ENCODE measurements at places on chromosomes 7 and 10.
A peak's percentile ranks its signal among the peaks of the same experiment; 100 is the strongest.

DNA sequence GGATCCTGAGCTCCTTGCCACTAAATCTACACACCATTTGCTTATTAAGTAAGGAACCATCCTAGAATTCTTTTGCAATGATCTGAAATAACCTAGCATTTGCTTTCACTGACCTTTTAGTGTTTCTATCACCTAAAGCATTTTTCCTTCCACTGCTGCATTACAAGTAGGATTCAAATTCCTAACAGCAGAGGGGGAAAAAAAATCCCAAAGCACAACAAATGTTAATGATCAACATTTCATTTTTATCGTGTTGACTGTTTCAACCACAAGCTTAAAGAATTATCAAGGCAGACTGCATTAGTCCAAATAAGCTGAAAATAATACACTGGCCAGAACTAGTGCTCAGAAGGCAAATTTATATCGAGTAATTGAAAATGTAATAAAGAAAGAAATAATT is 174.7 kb upstream of the TCF7L2 start:
- DNase-seq: no peak

DNA sequence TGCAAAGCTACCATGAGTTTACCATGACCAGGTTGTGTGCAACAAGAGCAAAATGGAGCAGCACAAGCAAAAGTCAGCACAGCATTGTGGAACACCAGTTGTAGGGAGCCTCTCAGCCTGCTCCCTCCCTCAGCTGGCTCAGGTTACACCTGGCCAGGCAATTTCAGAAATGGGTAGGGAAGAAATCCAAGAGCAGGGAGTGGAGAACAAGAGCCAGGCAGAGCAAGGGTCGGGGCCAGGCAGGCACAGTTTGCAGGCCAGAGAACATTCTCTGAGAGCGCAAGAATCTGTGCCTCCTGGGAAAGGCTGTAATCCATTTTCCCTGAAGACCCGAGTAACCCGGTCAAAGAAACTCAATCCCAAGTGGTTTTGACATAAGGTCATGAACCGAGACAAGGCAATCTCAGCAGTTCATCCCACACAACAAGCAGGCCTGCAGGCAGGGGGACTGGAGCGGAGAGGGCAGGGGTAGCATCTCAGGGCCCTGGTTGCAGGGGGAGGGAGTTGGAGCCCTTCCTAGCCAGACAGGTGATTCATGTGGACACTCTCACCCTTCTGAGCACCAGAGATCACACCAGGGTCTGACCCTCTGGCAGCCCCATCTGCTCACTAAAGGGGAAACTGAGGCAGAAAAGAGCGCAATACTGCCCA is 258.4 kb downstream of the PLXNA4 start:
- DNase-seq: no peak

DNA sequence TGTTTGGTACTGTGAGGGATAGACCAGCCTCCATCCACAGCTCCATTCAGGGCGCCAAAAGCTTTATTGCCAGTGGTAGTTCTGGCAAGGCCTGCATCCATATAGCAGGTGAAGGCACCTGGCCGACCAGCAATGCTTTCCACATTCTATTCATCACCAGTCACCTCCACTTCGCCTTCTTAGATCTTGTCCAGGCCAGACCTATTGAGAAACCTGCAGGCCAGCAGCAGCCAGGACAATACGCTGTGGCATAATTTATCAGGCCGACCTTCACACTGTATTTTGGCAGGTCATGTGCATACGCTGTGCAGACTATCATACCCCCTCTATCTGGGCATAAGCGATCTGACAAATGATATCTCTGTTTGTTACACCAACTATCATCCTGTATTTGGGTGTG is 15.2 kb upstream of the KNDC1 start:
- DNase-seq: no peak

DNA sequence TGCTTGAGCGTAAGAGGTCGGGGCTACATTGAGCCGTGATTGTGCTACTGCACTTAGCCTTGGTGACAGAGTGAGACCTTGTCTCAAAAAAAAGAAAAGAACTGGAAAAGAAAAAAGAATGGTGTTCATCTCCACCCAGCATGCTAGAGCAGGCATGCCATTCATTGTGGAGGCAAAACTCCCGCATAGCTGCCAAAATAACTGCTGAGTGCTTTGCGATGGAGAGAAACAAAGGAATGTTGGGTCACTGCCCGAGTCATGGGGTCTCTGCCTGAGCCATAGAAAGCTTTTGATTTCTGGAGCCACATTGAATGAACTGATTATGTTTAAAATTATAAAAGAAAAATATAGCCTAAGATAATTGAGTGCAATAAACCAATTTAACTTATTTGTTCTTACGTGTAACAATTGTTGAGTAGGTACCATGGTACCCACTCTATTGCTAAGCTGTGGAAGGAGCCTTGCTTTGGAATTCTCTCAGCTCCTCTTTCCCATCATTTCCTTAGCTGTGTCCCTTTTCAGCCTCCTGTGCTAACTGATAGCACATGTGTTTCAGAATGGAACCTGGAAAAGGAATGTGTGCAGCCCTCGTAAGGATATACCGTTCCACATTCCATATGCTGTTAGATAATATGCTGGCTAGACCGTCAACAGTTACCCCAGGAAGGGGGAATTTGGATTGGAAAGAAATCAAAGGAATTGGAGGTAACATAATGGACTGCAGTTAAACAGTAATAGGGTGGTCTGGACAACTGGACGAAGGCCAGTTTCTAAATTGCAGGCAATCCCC is 99.0 kb downstream of the KIAA1217 start:
- no peak for DNase-seq

- peak; percentile 92 for DNase-seq
Observed at GRCh38 chr10:52318822-52319464, 4.9 kb downstream of the DKK1 start.

DNA sequence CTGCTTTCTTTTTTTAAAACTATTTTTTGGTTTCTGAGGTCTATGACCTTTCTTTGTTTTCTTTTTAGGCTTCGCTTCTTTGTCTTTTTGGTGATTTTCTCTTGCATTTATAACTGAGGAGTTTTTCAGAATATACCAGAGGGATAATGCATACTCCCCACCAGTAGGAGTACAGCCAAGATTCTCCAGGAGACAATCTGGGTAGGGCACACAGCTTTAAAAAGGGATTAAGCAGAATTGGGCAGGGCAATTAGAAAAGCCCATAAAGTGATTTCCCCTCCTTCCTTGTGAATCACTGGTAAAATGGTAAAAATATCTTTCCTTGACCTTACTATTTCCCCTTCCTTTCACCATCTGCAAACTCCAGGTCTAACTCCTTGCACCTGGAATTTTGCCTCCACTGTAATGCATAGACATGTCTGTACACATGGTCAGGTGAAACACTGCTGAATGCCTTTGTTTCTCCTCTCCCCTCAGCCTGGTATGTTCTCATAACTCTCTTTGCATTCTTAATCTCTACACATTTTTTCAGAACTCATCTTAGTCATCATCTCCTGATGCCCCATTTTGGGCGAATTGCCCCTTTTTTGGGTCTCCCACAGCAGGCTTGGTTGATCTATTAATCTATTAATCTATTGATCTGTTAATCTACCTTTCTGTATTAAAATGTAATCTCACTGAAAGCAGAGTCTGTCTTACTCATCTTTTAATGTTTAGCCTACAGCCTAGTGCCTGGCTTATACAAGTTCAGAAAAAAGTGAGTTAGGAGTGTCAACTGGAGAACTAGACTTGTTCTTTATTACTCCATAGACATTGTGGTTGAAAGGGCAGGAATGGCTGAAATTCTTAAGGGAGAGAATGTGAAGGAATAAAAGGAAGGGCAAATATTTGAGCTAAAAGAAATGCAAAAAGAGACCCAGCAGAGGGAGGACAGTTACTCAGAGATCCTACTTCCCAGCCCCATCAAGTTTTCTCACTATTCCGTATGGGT is 64.6 kb downstream of the MDFIC start:
- DNase-seq: no peak

- no peak for DNase-seq
Observed at GRCh38 chr7:78125884-78126283, 327.3 kb downstream of the PHTF2 start.

- DNase-seq: no peak
Observed at GRCh38 chr7:2154121-2154520, 78.6 kb downstream of the MAD1L1 start.

GRCh38 chr7:143283381-143283780 is 1.4 kb upstream of the TMEM139 start:
- no peak for DNase-seq

- no peak for DNase-seq
Observed at GRCh38 chr7:47262881-47263280, 319.0 kb downstream of the TNS3 start.

- no peak for DNase-seq
Observed at GRCh38 chr7:43637114-43637806, 54.4 kb downstream of the STK17A start.

- DNase-seq: no peak
Observed at GRCh38 chr10:64271983-64272382, 750.8 kb downstream of the REEP3 start.

GRCh38 chr10:95295031-95295755 is 4.4 kb upstream of the PDLIM1 start:
- DNase-seq: no peak

- DNase-seq: no peak
Observed at GRCh38 chr10:4260483-4261124, 475.6 kb upstream of the KLF6 start.

DNA sequence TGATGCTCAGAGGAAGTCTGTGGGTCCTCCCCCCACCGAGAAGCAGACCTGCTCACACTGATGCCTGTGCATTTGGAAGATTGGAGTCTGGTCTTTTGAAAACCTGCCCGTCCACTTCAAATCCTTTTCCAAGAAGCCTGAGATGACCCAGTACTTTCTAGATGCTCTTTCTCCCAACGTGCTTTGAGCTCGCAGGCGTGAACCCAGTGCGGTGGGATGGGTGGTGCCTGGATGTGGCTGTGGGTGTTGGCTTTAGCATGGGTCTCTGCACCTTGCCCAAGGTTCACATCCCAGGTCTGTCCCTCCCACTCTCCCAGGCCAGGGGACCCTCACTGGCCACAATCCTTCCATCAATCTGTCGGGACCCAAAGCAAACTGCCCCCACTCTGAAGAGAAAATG is 170.2 kb downstream of the ADARB2 start:
- DNase-seq: no peak

DNA sequence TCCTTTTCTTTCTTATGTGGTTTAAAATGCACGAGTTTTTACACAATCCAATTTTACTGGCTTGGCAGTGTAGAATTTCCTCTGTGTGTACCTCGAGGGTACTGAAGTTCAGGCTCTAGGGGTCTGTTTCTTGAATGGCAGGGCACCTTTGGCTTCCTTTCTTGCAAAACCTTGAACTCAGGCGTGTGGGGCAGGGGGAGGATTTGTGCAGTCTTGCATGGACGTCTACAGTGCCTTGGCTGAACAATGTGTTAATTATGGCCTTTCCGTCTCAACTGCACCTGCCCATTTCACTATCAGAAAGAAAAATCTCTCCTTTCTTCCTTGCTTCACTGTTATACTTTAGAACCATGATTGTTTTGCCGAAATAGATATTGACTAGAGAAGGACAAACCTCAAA is 570.9 kb downstream of the INHBA start:
- DNase-seq: no peak

DNA sequence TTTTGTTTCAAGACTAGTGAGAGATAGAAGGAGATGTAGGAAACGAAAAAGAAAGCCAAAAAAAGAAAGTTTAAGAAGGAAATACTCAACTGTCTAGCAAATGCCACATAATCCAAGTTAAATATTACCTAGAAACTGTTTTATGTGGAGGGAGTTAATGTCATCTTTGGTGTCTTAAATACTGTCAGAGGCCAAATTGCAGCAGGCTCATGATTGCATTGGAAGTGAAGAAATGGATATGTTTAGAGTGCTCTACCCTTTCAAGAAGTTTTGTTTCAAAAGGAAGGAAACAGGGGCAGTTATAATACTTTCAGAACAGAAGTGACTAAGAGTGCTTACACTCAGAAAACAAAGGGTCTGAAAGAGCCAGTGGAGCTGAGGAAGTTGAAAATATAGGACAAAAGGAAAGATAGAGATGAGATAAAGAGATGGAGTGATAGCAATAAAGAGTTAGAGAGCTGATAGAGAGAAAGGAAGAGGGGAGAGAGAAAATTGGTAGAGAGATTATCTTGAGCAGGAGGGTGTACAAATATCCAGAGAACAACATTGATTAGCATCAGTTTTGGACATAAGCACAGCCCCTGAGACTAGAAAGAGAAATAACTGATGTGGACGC is 28.0 kb upstream of the GNAI1 start:
- DNase-seq: no peak

GRCh38 chr7:100879685-100880261 is 4.9 kb downstream of the SRRT start:
- DNase-seq: no peak

- DNase-seq: no peak
Observed at GRCh38 chr7:44189286-44189992, at the start of gene GCK. GCK (minus strand) TSS chr7:44189439; CDS start chr7:44188953, 486 bp downstream.
